ENCODE measurements at places on chromosomes 7 and 10.

DNA sequence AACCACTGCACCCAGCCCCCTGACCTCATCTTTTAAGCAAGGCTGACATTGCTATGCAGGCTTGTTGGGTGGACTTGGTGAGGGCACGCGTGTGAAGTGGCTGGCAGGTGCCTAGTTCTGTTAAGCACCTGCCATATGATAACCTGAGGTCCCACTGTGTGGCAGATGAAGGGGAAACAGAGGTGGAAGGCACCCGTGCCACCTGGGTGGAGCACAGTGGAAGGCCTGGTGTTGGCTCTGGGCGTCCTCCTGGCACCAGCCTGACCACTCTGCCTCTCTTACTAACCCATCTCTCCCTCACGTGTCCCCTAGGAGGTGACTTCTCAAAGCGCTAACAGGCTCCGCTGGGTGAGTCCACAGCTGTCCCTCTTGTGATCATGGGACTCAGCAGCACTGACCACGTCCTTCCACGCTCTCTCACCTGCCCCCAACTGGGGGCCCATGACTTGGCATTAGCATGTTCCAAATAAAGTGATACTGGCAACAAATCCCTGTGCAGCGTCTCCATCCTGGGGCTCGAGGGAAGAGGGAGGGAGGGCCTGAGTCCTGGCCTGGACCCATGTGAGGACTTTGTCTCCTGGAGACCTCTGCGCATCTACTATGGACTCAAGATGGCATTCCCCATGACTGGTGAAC is 4.6 kb upstream of the ZNF862 start:
- no peak for DNase-seq

DNA sequence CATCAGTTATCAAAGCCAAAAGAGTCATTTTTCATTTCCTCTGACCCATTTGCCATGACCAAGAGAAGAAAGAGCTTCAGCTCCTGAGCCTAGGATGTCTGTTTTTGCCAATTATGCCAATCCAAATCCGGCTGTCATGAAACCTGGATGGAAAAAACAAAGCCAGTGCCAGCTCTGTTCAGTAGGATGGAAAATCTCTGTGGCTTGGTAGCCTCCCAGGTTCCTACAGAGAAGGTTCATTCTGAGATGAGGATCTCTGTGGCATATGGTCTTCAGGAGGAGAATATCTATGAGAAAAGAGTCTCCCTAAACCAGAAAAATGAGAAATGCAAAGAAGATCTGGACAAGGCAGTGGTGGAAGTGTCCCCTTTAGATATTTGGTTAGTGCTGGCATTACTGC is 475.4 kb downstream of the CNTNAP2 start:
- no peak for DNase-seq

DNA sequence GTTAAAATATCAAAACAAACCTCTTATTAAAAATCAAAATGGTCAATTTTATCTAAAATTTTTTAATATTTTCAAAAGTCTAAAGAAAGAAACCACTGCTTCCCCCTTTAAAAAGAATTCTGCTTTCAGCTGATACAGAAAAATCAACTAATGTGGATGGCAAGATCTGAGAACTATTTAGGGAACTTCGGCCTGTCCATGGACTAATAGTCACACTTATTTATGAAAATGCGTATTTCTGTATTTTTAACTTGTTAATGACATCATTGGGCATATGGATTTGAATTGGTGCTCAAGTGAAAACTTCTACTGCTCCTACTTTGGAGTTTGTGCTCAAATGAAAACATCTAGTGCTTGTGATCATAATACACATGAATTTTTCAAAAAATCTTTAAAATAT is 31.9 kb downstream of the RNLS start:
- DNase-seq: no peak

DNA sequence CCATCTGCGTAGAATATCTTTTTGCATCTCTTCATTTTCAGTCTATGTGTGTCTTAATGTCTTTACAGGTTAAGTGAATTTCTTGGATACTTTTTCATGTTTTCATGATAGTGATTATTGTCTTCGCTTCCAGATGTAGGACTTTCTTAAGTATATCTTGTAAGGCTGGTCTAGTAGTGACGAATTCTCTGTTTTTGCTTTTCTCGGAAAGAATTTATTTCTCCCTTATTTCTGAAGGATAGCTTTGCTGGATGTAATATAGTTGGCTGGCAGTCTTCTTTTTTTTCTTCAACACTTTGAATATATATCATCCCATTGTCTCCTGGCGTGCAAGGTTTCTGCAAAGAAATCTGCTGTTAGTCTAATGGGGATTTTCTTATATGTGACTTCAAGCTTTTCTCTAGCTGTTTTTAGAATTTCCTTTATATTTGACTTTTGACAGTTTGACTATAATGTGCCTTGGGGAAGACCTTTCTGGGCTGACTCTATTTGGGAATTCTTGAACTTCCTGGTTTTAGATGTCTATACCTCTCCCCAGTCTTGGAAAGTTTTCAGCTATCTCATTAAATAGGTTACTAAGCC is 14.3 kb downstream of the GTPBP4 start:
- DNase-seq: no peak

DNA sequence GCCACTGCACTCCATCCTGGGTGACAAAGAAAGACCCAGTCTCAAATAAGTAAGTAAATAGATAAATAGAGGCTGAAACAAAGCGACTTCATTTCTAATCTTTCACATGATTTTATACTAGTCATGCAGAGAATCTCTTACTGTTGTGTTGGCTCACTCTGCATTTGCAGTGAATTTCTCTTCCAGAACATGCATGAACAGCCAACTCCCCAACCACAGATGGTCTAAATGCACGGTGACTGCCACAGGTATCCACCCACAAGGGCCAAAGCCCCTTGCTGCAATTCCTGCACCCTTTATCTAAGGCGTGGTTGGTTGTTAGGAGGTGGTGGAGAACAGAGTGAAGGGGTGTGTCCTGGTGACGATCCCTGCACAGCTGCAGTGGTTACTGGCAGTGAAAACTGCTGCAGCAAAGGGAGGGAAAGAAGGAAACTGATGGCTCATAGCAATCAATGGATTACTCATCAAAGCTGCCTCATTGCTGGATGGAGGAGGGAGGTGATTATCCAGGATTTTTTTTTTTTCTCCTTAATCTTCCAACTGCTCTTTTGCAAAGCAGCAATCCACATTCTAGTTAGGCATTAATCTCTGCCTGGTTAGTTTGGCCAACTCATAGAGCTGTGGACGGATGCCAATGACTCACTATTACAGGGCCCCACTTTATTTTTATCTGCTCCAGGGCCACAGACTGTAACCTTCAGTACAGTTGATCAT is 50.6 kb downstream of the PRTFDC1 start:
- no peak for DNase-seq

- DNase-seq: no peak
Observed at GRCh38 chr7:47557694-47558670, 23.9 kb downstream of the TNS3 start.

- no peak for DNase-seq
Observed at GRCh38 chr7:46814516-46815250, 767.2 kb downstream of the TNS3 start.

- no peak for DNase-seq
Observed at GRCh38 chr10:115539142-115539762, 446.1 kb downstream of the ATRNL1 start.
